Right renal pelvis (tissue), 4 donors: ENCODE measurements at places on chromosomes 4 and X. TPM values are rescaled to one million over a fixed set of nuclear protein-coding genes. Genes with fewer than 3 reads are reported as not detected.

DNA sequence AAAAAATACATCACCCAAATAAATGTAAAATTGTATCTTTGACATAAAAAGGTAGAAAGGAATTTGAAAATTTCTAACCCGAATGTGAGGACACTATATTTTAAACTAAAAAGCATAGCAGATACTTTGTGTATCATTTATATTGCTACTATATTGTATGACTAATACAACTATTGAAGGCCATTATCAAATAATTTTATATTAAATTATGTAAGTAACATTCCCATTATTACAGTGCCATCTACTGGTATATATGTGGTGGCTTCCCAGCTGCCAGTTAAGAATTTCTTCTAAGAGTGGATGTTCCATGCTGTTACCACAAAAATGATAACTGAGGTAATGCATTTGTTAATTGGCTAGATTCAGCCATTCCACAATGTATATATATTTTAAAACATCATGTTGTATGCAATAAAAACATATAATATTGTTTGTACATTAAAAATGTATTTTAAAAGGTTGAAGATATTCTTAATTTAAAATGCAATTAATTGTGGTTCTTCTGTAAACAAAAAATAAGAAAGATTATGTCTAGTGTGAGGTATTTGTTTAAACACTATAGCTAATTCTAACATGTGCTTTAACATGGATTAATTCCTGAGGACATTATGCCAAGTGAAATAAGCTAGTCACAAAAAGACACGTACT, 65.3 kb downstream of the EGF start:
- DNase-seq = no peak

- DNase-seq = no peak
Observed at GRCh38 chrX:33385546-33385945, 174.2 kb upstream of the DMD start.

DNA sequence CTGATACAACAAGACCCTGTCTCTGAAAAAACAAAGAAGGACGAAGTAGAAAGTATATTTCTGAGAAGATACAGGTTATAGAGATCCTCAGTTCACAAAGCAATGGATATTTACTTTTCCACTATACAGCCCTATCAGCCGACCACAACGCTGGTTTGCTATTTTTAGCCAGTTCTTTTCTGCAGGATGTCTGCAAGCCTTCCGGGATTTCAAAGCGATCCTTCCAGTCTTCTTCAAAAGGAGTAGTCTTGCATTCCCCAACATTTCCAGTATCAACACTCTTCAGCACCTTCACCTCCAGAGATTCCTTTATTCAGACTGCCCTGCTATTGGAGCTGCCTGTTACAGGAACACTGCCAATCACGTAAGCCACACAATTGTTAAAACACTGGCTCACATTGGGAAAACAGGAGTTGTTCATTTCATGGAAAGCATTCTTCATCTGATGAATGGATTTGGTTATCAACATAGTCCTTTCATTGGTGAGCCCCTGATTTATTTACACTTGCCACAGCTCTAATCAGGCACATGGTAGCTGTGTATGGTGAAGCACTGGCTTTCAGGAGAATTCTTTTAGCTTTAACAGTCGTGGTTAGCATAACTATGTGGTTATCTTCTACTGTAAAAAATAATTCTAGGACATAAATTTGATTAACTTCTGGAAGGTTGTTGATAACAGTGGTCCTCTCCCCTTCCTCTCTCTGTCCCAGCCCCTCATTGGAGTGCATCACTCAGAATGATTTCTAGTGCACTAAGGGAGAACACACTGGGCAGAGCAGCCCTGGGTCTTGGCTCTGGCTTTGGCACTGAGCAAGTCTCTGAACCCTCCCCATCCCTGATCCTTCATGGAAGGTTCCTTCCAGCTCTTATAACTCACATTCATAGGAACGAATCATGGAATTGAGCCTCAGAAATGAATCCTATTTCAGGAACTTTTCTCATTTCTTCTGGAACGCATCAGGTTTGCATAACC, 109.9 kb upstream of the SORBS2 start:
- no peak for DNase-seq

- DNase-seq = no peak
Observed at GRCh38 chr4:78033861-78034260, 23.3 kb upstream of the FRAS1 start.

The DDIT4L gene
- 3.2 TPM for polyA plus RNA-seq
